ENCODE measurements at places on chromosomes 3 and 15.

DNA sequence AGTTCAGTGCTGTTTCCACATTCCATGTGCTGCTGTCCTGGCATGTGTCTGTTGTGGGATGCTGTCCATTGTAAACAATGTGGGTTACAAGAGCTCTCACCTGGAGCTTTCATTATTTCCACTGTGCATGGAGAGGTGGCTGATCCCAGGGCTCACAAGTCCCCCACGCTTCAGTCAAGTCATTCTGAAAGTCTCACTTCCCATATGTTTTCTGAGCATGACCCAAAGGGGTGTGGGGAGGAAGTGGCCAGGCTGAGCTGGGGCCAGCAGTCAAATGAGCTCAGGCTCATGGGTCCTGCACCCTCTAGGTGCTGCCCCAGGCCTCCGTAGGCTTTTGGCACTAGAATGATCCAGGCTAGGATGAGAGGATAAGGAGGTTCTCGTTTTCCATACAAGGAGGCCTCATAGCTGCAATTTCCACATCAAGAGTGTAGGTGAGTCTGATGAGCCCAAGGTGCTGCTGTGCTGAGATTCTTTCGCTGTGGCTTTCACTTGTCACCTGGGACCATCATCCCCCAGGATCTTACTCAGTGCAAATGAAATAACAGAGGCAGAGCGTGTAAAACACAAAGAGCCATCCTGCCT, 22.0 kb downstream of the STARD5 start:
- peak; percentile 78 for DNase-seq

DNA sequence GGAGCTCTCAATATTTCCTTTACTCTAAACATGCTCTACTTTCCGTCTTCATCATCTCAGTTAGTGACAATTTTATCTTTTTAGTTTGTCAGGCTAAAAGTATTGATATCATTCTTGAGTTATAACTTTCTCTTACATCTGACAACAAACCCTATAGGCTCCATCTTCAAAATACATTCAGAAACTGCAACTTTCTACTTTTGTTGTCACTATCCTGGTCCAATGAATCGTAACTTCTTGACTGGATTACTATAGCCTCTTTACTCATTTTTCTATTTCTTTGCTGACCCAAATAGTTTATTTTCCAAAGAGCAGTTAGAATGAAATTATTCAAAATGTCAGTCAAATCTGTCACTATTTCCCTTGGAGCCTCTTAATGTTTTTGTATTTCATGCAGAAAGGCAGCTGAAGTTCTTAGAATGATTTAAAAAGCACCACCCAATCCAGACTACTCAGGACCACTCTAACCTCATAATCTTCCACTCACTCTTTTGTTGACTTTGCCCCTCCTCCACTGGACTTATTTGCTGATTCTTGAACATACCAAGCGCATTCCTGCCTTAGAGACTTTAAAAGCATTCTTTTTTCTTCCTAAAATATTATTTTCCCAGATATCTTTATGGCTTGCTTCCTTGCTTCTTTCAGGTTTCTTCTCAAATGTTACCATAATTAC, 119.9 kb upstream of the CBLB start:
- no peak for DNase-seq

DNA sequence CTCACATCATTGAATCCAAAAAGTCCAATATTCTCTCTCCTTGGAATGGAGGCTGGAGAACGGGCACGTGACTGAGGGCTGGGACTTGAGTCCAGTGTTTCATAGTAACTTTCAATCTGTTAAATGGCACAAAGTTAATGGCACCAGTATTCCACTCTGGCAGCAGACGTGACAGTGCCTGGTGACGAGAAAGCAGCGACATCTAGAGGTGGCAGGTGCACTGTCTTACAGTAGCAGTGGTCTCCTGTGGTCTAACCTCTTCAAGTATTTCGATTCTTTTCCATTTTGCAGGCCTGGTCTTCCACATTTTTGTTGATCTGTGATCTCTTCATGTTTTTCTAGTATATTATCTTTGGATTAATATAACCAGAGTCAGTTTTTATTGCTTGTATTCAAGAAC, 107.1 kb downstream of the OXSM start:
- DNase-seq: no peak

- no peak for DNase-seq
Measured at GRCh38 chr3:126132751-126133511, 47.5 kb downstream of the ALDH1L1 start.

DNA sequence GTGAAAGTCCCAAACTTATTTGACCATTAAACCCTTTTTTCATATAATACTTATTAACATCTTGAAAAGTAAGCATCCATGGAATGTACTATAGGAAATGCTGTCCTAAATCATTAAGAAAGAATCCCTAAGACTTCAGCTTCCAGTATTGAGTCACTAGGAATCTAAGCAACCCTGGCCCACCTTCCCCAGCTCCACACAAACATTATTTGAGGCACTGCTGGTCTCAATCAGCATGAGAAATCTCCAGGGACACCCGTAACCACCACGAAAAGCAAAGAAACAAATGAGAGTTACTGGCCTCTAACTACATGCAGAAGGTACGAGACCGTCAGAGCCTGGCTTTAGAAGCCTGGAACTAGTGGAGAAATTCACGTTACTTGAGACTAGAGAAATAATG, 68.2 kb downstream of the POLQ start:
- no peak for DNase-seq

- no peak for DNase-seq
Measured at GRCh38 chr3:177460047-177460446, 262.8 kb upstream of the TBL1XR1 start.
